Uterine smooth muscle cell (primary cell): ENCODE measurements at places on chromosomes 6 and 20. TPM values are rescaled to one million over a fixed set of nuclear protein-coding genes. Genes with fewer than 3 reads are reported as not detected.

The HMGCLL1 gene
- total RNA-seq, result 0.11 TPM in 1 of 2 replicates, not detected in the other

The GABRR1 gene
- not detected in 2 replicates for total RNA-seq

The C20orf204 gene
- total RNA-seq, result 0.77 and 1.2 TPM in 2 replicates

The PARD6B gene
- 2.3 and 3.5 TPM in 2 replicates for total RNA-seq
